ENCODE measurements at places on chromosomes 2 and 18. TPM values are rescaled to one million over a fixed set of nuclear protein-coding genes. Genes with fewer than 3 reads are reported as not detected.

DNA sequence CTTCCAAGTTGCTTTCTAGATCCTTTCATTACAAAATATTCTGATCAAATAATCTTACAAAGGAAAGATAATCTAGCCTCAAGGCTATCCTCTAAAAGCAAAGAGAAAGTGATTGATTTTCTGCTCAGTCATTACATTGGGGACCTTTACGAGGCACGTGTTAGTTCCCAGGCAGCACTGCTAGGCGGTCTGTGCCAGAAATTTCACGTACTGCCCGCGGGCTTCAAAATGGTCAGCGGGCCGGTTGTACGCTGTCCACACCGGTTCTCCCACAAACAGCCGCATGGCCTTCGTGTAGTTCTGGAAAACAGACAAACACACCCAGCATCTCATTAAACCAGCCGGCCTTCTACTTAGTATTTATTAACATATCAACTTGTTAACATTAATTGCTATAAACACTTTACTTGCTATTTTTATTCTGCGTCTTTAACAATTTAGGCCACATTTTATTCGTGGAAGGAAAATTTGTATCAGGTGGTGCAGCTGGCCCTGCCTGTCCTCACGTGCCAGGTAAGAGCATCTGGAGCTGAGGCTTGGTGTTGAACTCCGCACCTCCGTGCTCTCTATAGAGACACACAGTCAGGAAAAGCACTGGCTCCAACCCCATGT, 20.4 kb downstream of the ADI1 start:
- DNase-seq = no peak

DNA sequence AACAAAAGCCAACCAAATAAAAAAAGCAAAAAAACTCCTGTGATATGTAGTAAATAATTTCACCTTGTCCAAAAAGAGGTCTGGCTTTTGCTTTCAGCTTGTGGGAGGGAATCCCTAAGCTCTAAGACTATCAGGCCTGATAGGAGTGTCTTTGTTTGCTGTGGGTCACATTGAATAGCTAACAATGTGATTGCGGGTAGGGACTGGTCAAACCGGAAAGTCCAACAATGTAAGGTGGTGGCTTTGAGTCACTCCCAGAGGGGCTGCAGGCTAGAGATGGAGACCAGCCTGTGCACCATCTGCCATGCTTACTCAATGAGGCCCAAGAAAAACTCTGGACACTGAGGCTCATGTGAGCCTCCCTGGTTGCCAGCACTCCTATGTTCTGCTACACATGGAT, 192.9 kb downstream of the TFCP2L1 start:
- no peak for DNase-seq

- DNase-seq = no peak
Observed at GRCh38 chr2:60818272-60818671, 62.2 kb downstream of the PAPOLG start.

Gene POU3F3
- polyA plus RNA-seq = not detected

Gene ABCA12
- 0.02 TPM for polyA plus RNA-seq
